ENCODE measurements at places on chromosomes 2 and 18.

DNA sequence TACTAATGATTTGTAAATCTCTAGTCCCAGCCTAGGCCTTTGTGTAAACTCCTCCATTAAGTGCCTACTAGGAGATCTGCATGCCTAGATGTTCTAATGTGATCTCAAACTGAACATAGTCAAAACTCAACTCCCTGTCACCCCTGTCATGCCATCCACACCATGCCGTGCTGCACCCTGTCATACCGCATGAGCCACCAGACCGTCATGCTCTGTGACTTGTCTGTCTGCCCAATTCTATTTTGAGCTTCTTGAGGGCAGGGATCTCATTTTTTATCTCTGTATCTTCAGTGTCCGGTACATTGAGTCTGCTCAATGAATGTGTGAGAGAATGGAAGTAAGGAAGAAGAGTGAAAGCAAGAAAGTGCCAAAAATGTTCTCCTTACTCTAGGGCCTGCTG is 35.5 kb downstream of the GREB1L start:
- no peak for DNase-seq

- no peak for DNase-seq
These were observed 60.7 kb upstream of the PPM1B start for GRCh38 chr2:44107974-44108373.

DNA sequence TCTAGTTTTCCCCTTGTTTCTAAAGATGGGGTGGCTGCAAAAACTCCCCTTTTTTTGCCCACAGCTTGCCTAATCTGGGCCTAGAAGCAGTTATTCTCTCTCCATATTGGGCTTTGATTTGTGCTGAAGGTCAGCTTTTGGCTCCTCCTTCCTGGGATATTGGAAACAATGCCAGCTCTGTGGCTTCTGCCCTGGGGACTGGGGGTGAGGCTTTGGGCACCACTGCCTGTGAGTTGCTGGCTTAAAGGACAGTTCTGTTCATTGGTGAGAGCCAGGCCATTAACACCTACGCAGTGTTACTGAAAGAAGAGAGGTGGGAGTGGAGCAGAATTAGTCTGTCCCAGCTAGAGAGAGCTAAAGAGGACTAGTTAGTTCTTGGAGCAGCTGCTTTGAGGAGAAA is 4.3 kb downstream of the UBXN2A start:
- DNase-seq = no peak

GRCh38 chr2:236945431-236946016 is 140.2 kb upstream of the COPS8 start:
- no peak for DNase-seq

DNA sequence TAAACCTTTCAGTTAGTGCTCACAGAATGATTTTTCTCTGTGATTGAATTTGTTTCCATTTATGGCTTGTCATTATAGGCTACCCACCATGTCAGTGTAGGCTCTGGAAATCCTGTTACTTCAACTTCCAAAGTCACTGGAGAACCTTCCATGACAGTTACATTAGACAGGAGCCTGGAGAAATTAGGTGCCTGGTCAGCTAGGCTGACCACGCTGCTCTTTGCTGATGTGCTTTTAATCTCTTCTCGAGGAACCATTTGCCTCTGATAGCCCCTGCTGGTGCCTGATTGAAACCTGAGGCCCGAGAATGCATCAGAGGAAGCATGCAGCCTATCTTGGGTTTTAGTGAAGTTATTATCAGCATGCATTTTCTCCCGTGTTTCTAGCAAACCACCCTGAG is 29.6 kb upstream of the TTN start:
- no peak for DNase-seq

- DNase-seq = no peak
These were observed 16.7 kb downstream of the REG1B start for GRCh38 chr2:79071078-79071477.

GRCh38 chr2:175698061-175698460 is 304.0 kb downstream of the LNPK start:
- no peak for DNase-seq

GRCh38 chr18:70246061-70246466 is 40.6 kb upstream of the RTTN start:
- DNase-seq = no peak

DNA sequence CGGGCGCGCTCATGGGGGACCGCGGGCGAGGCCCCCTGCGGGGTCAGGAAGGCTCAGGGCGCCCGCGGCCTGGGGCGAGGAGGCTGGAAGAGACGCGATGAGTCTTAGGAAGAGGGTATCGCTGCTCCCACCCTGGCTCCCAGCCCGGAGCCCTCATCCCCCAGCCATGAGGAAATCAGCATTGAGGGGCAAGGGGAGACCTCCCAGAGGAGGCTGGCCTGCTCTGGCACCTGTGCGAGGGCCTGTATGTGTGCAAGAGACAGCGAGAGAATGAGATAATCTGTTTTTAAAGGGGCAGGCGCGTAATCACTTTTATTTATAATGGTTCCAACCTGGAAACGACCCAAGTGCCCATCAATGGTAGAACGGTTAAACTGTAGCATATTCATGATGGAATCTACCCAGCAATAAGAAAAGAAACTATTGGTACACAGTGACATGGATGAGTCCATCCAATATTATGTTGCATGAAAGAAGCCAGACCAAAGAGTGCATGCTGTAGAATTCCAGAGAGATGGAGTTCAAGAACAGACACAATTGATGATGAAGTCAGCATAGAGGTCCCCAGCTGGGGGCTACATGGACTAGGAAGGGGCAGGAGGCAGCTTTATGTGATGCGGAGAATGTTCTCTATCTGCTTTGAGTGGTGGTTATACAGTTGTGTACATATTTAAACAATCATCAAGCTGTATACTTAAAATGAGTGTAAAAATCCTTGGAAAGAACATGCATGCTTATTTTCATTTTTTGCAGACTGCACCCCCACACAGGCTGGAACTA is 14.4 kb downstream of the FBXO41 start:
- DNase-seq = no peak

All from activated CD8-positive, alpha-beta memory T cell treated with anti-CD3 and anti-CD28 coated beads for 48 hours (primary cell).